Stimulated activated CD8-positive, alpha-beta memory T cell treated with anti-CD3 and anti-CD28 coated beads, Interleukin-7, amount 100 ng/mL, for 1 hour (primary cell): ENCODE measurements at places on chromosomes 16 and 17.

DNA sequence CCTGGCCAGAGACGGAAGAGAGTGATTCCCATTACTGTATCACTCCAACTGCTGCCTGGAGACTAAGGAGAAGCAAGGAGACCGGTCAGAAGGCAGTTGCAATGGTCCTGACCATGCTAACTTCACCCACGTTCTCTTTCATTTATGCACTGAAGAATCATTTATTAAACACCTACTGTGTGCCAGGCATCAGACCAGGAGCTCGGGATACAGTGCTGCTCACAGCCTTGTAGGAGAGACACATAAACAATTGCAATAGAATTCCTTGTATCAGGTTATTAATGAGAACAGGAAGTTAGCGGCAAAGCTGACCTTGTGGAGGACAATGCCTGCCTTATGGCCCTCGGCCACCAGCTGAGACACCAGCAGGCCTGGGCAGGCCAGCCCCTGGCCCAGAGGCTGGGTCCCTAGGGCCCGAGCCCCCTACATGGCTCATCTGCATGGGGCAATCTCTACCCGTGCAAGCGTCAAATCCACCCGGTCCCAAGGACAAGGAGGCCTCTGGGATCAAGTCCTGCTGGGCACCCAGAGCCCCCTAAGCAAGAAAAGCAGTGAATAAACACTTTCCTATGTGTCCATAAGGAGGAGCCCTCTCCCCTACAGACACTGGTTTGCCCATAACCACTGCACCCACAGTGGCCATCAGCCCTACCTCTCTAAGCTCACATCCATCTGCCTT, 8.6 kb upstream of the ENPP7 start:
- no peak for DNase-seq

GRCh38 chr17:57211543-57211942, 44.8 kb upstream of the MSI2 start:
- DNase-seq: no peak

- no peak for DNase-seq
Observed at GRCh38 chr16:11036040-11036439, 91.7 kb downstream of the CLEC16A start.

GRCh38 chr16:50884066-50884860, 142.4 kb downstream of the CYLD start:
- DNase-seq: no peak

GRCh38 chr17:8552577-8553320, 77.8 kb downstream of the MYH10 start:
- DNase-seq: no peak

- no peak for DNase-seq
Observed at GRCh38 chr17:14042411-14042810, 26.9 kb upstream of the COX10 start.

- no peak for DNase-seq
Observed at GRCh38 chr16:89720551-89720812, 216 bp downstream of the VPS9D1 start.

DNA sequence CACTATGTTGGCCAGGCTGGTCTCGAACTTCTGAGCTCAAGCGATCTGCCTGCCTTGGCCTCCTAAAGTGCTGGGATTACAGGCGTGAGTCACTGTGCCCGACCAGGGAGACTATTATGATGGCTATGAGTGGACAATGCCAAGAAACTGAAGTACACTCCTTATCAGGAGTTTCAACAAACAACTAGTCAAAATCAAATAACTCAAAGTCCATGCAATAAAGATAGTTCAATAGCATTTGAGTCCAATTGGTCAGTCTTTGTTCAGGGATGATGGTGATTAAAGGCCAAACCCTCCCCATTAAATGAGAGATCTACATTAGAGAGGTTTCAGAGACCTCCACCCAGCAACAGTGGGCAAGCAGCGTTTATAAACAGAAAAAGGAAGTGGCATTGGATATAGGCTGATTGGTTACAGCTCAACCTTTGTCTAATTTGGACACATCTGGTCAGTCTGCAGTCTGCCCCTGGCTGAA, 8.0 kb downstream of the CHST5 start:
- DNase-seq: no peak

- DNase-seq: no peak
Observed at GRCh38 chr16:11050536-11050935, 106.2 kb downstream of the CLEC16A start.

DNA sequence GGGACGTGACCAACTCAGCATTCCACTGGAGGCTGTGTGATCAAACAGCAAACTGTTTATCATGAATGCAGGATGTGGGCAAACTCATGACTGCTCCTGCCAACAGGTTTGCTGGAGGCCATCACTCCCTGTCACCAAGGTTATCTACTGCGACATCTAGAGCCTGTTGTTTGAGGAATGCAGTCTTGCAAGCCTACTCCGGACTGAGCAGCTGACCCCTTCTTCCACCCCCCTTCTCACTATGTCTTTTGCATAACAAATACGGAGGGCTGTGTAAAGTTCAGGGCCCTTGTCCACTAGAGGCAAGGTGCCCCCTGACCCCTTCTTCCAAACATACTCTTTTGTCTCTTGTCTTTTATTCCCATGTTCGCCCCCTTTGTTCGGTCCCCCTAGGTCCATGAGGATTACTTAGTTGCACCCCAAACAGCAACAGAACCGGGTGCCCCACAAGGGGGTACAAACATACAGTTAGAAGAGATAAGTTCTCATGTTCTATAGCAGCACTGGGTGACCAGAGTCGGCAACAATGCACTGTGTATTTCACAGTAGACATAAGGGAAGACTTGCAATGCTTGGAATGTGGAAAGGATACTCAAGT, 28.7 kb downstream of the MEAK7 start:
- no peak for DNase-seq

DNA sequence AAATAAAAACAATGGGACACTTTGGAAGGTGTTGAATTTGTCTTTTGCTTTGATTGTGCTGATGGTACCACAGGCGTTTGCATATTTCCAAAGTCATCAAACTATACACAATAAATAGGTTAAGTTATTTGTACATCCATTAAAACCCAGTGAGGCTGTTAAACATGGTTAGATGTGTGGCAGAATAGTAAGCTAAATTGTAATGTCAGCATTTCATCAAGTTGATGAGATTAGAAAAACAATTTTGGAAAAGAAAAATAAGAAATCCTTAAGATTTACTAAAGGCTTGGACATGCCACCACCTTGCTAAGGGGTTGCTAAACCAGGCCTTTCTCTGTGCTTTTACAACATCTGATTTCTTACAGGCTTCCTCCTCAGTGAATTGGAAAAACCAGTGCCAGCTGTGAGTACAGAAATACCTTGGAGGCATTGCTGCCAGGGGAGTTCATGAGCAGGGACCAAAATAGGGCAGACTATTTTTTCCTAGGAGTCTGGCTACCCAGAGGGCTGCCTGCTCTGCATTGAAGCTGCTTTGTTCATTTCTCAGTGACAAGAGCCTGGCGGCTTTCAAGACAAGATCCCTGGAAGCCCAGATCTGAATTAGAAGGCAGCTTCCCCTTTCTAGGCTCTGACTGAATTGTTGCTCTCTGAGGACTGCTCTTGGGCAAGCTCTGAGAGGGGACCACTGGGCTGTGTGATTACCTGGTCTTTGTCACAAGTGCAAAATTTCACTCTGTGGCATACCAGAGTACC, 43.4 kb upstream of the CA10 start:
- DNase-seq: no peak

GRCh38 chr17:58314706-58315015, 13.9 kb downstream of the TSPOAP1 start:
- DNase-seq: no peak

- DNase-seq: no peak
Observed at GRCh38 chr17:71111460-71111859, 942.1 kb downstream of the KCNJ2 start.

DNA sequence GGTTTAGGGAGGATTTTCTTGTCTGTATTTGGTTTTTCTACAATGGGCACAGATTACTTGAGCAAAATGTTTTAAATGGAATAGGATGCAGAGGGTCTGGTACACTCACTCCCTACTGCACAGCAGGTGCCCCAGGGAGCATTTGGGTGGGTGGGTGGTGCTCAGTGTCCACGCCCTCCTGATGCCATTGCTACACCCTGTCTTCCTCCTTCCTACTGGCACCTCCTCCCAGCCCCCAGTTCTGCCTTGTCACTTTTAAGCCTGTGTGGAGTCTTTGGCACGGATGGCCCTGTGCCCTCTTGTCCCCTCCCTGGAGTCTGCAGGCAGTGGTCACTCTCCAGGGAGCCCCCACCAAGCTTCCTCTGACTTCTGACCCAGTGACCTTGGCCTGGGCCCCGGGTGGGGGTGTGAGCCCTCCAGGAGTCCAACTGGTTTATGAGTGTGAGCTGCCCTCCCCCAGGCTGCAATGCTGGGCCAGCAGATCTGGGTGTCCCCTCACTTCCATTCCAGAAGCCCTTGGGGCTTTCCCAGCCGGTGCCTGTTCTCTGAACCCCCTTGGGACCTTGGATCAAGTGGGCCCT, 15.5 kb downstream of the LLGL2 start:
- DNase-seq: no peak
